HFFc6 (cell line): ENCODE measurements at places on chromosomes 3 and 15. TPM values are rescaled to one million over a fixed set of nuclear protein-coding genes. Genes with fewer than 3 reads are reported as not detected.

The ATP8B4 gene
- 0.39 and 0.97 TPM in 2 replicates for total RNA-seq

- DNase-seq, result no peak
- H3K36me3 ChIP-seq, result no peaks in the 10 kb centered on the region
- peaks cover 6% of the 10 kb centered on the region; the same call in 1 of the 2 replicates for H3K4me1 ChIP-seq
- no peak overlapping the region for H3K4me3 ChIP-seq
Measured at GRCh38 chr3:87033205-87033604, 42.3 kb upstream of the VGLL3 start.

DNA sequence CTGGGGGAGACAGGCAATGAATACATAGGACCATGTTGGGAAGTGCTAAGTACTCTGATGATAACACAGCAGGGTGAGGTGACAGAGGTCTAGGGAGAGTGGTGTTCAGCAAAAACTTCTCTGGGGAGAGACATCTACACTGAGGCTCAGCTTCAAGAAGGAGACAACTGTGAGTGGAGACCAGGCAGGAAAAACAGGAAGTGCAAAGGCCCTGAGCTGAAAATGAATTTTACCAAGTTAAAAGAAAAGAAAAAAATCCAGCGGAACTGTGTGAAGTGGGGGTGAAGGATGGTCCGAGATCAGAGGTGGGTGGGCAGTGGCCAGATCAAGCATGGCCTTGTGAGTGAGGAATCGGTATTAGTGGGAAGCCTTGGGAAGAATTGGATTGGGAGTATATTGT, 110.1 kb upstream of the CLSTN2 start:
- H3K27me3 ChIP-seq, result no peaks in the 10 kb centered on the region; the same call in 1 of the 2 replicates
- no peaks in the 10 kb centered on the region for H3K36me3 ChIP-seq
- H3K4me1 ChIP-seq, result no peaks in the 10 kb centered on the region
- no peak overlapping the region for H3K27ac ChIP-seq
- H3K4me3 ChIP-seq, result no peak overlapping the region

The HTR3C gene
- total RNA-seq, result not detected in 3 replicates

DNA sequence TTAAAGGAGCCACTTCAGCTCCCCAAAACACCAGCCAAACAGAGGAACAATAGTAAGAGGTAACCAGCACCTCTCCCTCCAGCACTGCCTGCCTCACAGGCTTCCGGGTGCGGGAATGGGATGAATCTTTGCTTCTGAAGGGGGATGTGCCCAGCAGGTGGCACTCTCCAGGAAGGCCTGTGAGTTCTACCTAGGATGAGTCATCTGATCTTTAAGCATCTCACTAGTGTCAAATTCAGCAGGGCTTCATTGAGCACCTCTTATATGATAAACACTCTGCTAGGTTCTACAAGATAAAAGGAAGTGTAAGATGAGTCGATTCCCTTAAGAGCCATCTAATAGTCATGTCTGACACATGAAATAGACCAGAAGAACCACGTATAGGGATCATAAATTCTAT, 237.4 kb upstream of the UMPS start:
- no peak overlapping the region for H3K4me3 ChIP-seq
- H3K27ac ChIP-seq, result no peak overlapping the region
- peak; percentile 30 for DNase-seq
- no peaks in the 10 kb centered on the region for H3K4me1 ChIP-seq
- peaks cover 14% of the 10 kb centered on the region for H3K27me3 ChIP-seq

- no peaks in the 10 kb centered on the region for H3K27me3 ChIP-seq
- H3K4me3 ChIP-seq, result peak overlapping the region; percentile 64
- peaks cover 7% of the 10 kb centered on the region; the same call in 1 of the 2 replicates for H3K36me3 ChIP-seq
- peaks cover 38% of the 10 kb centered on the region for H3K4me1 ChIP-seq
- peak overlapping the region; percentile 80 for H3K27ac ChIP-seq
Measured at GRCh38 chr3:190026154-190026553, 94.5 kb downstream of the P3H2 start.

- H3K4me1 ChIP-seq, result peaks cover 17% of the 10 kb centered on the region; the same call in 1 of the 2 replicates
- H3K27ac ChIP-seq, result no peak overlapping the region
- H3K27me3 ChIP-seq, result no peaks in the 10 kb centered on the region; the same call in 1 of the 2 replicates
- DNase-seq, result no peak
- H3K4me3 ChIP-seq, result no peak overlapping the region
- H3K36me3 ChIP-seq, result no peaks in the 10 kb centered on the region
Measured at GRCh38 chr3:143597774-143598652, 250.3 kb downstream of the SLC9A9 start.

The CYP11A1 gene
- 0.13 TPM in 1 of 3 replicates, not detected in the others for total RNA-seq

DNA sequence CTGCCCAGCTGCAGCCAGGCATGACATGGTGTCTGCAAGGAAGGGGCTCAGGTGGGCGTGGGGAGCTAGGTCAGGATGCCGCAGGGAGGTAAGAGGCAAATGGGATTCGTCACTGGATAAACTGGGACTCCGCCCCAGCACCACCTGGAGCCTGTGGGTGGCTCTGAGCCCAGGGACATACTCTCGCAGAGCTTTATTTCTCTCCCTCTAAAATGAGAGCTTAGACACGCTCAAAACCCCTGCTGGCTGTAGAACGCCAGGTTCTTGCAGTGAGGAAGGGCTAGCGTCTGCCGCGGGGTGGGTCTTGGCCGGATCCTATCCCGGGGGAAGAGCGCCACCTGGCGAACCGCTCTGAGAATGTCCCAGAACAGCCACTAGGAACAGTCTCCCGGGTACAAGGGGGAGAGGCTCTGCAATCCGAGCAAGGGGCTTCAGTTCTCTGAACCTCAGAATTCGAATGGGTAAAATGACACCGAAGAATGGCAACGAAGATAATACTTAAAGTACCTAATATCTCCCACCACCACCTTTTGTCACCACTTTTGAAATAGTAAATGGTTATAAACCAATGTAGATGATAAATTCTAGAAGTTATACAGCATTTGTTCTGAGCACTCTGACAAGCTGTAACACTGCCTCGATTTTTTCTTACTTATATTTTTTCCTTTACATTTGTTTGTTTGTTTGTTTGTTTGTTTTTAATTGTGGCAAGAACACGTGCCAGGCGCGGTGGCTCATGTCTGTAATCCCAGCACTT, 53.2 kb upstream of the SRGAP3 start:
- H3K36me3 ChIP-seq, result no peaks in the 10 kb centered on the region
- no peak overlapping the region for H3K27ac ChIP-seq
- H3K4me3 ChIP-seq, result peak overlapping the region; percentile 52
- H3K4me1 ChIP-seq, result peaks cover 29% of the 10 kb centered on the region
- peaks cover 18% of the 10 kb centered on the region for H3K27me3 ChIP-seq

GRCh38 chr15:80059786-80060355, 395 bp downstream of the ZFAND6 start:
- H3K27ac ChIP-seq, result peak overlapping the region; percentile 90
- H3K4me1 ChIP-seq, result peaks cover 38% of the 10 kb centered on the region
- peak; percentile 18 for DNase-seq
- peaks cover 5% of the 10 kb centered on the region for H3K27me3 ChIP-seq
- peak overlapping the region; percentile 96 for H3K4me3 ChIP-seq
- no peaks in the 10 kb centered on the region for H3K36me3 ChIP-seq

The SLC2A2 gene
- total RNA-seq, result not detected in 2 replicates

The ZNF592 gene
- total RNA-seq, result 15.4 and 16.1 TPM in 2 replicates

- no peak overlapping the region for H3K27ac ChIP-seq
- no peak overlapping the region for H3K4me3 ChIP-seq
- H3K4me1 ChIP-seq, result peaks cover 50% of the 10 kb centered on the region
- H3K36me3 ChIP-seq, result peaks cover 26% of the 10 kb centered on the region
- no peaks in the 10 kb centered on the region for H3K27me3 ChIP-seq
Measured at GRCh38 chr15:50046867-50047266, 72.2 kb downstream of the ATP8B4 start.

The CCR5 gene
- total RNA-seq, result not detected in 3 replicates

- peak; percentile 1 for DNase-seq
- H3K27me3 ChIP-seq, result no peaks in the 10 kb centered on the region
- no peaks in the 10 kb centered on the region for H3K36me3 ChIP-seq
- no peak overlapping the region for H3K4me3 ChIP-seq
- H3K4me1 ChIP-seq, result no peaks in the 10 kb centered on the region
Measured at GRCh38 chr3:145243875-145244274, 917.1 kb downstream of the PLOD2 start.

DNA sequence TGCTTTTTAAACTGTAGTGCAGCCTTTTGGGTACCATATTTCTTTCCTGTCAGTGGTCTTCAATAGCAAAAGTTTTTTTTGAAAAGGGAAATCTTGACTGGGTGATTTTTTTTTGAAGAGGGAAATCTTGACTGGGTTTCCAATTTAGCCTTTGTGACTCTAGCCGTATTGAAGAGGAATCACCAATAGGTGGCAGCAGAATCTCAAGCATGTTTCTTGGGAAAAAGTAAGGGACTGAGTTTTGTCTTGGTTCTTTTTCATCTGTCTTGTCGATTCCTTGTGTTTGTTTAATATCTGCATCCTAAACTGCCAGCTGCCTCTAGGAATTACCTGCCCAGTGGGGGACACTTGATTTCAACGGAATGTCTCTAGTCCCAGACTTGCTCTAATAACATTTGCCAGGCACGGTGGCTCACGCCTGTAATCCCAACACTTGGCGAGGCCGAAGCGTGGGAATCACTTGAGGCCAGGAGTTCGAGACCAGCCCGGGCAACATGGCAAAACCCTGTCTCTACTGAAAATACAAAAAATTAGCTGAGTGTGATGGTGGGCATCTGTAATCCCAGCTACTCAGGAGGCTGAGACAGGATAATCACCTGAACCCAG, 89.2 kb downstream of the RBPMS2 start:
- peaks cover 6% of the 10 kb centered on the region for H3K27me3 ChIP-seq
- H3K4me3 ChIP-seq, result no peak overlapping the region
- peak; percentile 61 for DNase-seq
- H3K27ac ChIP-seq, result no peak overlapping the region
- H3K4me1 ChIP-seq, result no peaks in the 10 kb centered on the region
- H3K36me3 ChIP-seq, result peaks cover 14% of the 10 kb centered on the region; the same call in 1 of the 2 replicates

- H3K36me3 ChIP-seq, result no peaks in the 10 kb centered on the region
- no peak overlapping the region for H3K4me3 ChIP-seq
- H3K27ac ChIP-seq, result no peak overlapping the region
- H3K27me3 ChIP-seq, result no peaks in the 10 kb centered on the region
Measured at GRCh38 chr15:53962646-53963561, 15.3 kb upstream of the UNC13C start.

GRCh38 chr15:69861331-69862171, 236.2 kb downstream of the TLE3 start:
- no peak overlapping the region for H3K4me3 ChIP-seq
- H3K36me3 ChIP-seq, result no peaks in the 10 kb centered on the region
- H3K4me1 ChIP-seq, result peaks cover 21% of the 10 kb centered on the region
- DNase-seq, result no peak
- no peak overlapping the region for H3K27ac ChIP-seq

DNA sequence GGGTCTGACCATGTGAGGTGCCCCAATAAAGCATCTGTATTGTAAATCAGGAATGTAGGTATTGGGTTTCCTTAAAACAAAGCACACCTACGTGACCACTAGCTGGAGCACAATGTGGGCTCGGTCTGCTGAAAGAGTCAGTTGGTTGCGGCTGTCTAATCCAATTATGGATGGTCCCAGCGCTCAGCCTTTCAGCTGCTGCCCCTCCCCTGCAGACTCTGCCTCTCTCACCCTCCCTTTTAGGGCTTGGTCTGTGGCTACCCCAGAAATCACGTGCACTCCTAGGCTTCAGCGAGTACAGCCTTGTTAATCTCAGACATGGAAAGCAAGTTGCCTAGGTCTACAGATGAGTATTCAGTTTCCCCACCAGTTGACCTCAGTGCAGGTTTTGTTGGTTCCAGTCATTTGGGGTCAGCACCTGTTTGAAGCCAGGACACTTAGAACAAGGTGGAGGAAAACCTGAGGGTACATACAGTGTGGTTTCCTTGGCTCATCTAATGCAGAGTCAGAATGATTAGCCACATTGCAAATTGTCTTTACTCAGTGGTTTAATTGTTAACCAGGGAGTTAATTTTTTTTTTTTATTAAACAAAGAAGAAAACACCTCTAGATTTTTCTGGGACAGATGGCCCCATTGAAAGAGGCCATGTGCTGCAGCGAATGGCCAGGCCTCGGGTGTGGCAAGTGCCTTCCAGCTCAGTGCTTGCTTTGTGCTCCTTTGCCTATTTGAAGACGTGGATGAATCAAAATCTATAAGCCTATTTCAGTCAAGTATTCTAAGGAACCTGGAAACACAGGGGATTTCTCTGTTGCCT, 137.7 kb downstream of the IGF1R start:
- H3K36me3 ChIP-seq, result no peaks in the 10 kb centered on the region
- peaks cover 6% of the 10 kb centered on the region for H3K27me3 ChIP-seq
- H3K4me3 ChIP-seq, result no peak overlapping the region

The ZDHHC19 gene
- not detected in 3 replicates for total RNA-seq

DNA sequence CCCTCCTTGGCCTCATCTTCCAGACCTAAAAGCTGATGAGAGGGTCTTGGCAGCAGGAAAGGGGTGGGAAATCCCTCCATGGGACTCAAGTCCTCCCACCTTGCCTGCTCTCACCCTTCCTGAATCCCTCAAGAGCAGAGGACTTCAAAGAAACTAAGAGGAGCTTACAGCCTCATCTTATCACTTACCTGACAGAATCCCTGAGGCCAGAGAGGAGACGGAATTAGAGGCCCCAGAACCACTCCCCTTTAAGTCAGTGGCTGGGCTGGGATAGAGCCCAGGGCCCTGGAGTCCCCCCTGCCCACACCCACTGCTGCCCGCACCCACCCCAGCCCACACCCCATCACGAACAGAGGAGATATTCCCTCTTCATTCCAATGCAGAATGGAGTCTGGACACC, 15.2 kb downstream of the LOXL1 start:
- no peak overlapping the region for H3K4me3 ChIP-seq
- 0 out of 2 replicates have a peak, but pooled peaks cover 3% of the 10 kb centered on the region for H3K27me3 ChIP-seq
- peaks cover 65% of the 10 kb centered on the region for H3K4me1 ChIP-seq
- H3K27ac ChIP-seq, result peak overlapping the region; percentile 91
- no peak for DNase-seq

The MCTP2 gene
- 1.2 to 4.9 TPM (median 4.2 TPM) in 3 replicates for total RNA-seq

The TMOD2 gene
- 11.0 and 11.3 TPM in 2 replicates for total RNA-seq

GRCh38 chr3:60070366-60070765, 1020.5 kb upstream of the CFAP20DC start:
- no peak for DNase-seq
- no peaks in the 10 kb centered on the region for H3K36me3 ChIP-seq
- no peak overlapping the region for H3K27ac ChIP-seq
- no peaks in the 10 kb centered on the region for H3K27me3 ChIP-seq
- no peaks in the 10 kb centered on the region for H3K4me1 ChIP-seq
- no peak overlapping the region for H3K4me3 ChIP-seq

DNA sequence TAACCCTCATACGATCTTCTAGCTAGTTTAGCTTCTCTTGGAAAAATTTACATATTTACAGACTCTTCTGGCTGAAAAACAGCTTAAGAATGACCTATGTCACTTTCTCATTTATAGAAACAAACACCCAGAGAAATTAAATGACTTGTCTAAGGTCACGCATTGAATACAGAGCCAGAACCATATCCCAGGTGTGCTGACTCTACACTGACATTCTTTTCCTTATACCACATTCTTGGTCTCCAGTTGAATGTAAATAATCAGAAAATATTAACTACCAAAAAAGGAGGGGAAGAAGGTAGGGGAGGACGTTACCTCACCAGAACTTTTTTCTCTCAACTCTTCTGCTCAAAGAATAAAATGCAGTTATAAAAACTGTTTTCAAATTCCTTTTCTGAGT, 95.0 kb downstream of the THRB start:
- H3K27ac ChIP-seq, result no peak overlapping the region
- H3K27me3 ChIP-seq, result no peaks in the 10 kb centered on the region; the same call in 1 of the 2 replicates
- no peak for DNase-seq
- H3K36me3 ChIP-seq, result no peaks in the 10 kb centered on the region
- H3K4me1 ChIP-seq, result no peaks in the 10 kb centered on the region
- no peak overlapping the region for H3K4me3 ChIP-seq

- DNase-seq, result no peak
- H3K4me3 ChIP-seq, result no peak overlapping the region
- no peaks in the 10 kb centered on the region for H3K4me1 ChIP-seq
- H3K27me3 ChIP-seq, result no peaks in the 10 kb centered on the region
Measured at GRCh38 chr15:71883447-71883846, 73.1 kb downstream of the NR2E3 start.

- no peaks in the 10 kb centered on the region for H3K27me3 ChIP-seq
- DNase-seq, result no peak
- H3K4me3 ChIP-seq, result no peak overlapping the region
Measured at GRCh38 chr3:71346061-71346460, 237.5 kb downstream of the FOXP1 start.
